Inflammatory macrophage treated with lipopolysaccharide for 1 hour (primary cell): ENCODE measurements at places on chromosomes 3 and 15.

DNA sequence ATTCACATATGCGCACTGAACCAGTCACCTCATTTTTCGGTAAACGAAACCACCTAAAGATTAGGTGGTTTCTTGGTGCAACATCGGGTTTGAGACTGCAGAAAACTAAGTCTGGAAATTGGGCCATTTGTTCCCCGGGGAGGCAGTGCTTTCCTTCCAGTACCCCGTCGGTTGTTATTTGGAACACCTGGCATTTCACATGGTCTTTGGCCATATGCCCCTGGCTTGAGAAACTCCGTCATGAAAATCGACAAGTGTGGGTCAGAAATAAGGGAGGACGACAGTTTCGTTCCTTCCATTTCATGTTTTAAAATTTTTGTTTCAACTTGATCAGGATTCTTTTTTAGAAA is 544 bp upstream of the GATM start:
- DNase-seq: no peak

DNA sequence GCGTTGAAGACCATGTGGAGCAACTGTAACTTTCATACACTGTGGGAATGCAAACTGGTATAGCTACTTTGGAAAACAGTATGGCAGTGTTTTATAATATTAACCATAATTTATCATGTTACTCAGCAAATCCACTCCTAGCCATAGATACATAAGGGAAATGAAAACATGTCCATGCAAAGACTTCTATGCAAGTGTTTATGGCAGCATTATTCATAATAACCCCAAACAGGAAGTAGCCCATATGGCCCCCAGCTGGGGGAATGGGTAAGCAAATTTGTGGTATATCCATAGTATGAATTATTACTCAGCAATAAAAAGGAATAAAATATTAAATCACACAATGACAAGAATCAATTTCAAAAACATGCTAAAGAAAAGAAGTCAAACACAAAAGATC is 23.0 kb upstream of the GATA2 start:
- DNase-seq: no peak

DNA sequence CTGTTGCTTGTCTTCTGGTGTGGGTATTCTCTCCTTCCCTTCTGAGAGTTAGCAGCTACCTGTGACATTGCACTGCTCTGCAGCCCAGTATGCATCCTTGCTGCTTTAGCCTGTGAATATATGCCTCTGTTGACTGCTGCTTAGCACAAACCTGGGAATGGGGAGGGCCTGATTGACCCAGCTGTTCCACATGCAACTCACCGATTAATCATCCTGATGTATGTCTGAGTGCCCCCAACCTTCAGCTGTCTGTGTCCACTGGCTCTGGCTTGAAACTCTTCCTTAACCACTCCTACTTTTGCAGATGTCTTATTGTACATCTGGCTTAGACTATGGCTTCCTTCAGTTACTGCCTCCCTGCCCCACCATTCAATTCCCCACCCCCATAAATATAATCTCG is 119.1 kb downstream of the RASA2 start:
- DNase-seq: no peak

DNA sequence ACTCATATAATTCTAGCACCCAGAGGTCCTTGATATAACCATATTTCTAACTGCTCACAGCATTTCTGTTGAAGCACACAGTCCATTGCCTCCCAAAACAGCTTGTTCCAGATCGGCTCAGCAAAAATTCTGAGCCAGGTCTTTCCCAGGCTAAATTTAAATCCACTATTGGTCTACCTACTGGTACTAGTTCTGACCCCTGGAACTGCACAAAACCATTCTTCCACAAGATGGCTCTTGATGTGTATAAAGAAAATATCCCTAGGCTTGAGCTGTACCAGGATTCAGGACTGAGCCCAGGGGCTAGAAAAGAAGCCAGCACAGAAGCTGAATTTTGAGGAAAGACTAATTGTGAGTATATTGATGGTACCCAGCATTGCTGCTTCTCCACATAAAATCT is 75.4 kb upstream of the ABHD17C start:
- DNase-seq: no peak

DNA sequence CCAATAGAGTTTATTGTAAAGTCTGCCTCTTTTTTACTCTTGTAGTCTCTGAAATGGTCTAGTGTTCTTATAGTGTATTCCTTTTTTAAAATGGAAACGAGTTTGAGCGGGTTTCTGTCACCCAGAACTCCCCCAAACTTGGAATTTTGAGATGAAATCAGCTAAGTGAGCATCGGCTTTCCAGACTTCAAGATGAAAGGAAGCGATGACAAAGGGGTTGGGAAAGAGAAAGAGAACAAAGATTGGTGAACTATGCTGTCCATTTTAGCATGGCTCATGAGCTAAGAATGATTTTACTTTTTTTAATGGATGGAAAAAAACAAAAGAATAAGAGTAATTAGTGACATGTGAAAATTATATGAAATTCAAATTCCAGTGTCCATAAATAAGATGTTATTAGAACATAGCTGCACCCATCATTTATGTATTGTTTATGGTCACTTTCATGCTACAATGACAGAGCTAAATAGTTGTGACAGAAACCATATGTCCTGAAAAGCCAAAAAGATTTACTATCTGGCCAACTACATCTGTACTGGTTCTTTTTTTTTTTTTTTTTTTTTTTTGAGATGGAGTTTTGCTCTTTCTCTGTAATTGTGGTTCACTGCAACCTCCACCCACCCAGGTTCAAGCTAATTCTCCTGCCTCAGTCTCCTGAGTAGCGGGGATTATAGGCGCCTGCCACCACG is 52.7 kb upstream of the PDZRN3 start:
- no peak for DNase-seq

GRCh38 chr15:55654561-55655031 is 66.5 kb upstream of the PYGO1 start:
- DNase-seq: no peak

DNA sequence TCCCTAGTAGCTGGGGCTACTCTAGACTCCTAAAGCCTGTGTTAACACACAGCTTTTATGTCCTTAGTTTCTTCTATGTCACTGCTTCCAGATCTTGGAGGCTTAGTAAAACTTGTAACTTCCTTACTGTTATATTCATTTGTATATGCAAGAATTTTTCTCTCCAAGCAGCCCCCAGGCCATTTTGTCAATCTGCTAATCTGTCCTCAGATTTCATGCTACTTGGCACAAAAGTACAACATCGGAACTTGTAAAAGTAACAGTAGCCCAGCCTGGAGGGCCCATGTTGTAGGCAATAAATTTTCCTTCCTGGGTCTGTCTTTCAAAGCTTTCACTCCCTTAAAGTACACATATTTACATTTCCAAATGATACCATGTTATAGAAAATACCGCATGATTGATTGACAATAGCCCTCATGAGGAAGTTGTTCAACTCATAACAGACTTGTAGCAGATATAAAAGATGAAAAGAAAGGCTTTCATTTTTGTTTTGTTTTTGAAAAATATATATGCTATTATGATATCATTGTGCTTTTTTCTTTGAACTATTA is 324.2 kb downstream of the NEK10 start:
- no peak for DNase-seq

DNA sequence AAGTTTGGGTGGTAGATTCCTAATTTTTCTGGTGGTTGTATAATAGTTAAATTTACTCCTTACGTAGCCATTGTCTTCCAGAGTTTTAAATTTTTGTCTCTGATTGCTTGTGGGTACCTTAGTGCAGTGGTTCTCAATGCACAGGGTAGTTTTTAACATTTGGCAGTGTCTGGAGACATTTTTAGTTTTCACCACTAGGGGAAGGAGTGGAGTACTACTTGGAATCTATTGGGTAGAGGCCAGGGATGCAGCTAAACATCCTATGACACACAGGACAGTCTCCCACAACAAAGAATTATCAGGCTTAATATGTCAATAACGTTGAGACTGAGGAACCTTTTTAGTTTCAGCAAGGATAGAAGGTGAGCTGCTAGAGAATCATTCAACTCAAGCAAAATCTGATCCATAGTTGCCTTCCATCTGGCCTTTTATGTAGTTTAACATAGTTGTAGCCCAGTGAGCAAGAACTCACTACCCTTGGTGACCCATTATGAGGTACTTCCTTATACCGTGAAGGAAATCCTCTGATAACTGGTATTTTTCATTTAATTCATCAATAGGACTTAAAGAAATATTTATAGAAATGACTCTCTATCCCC is 8.6 kb upstream of the STX19 start:
- peak; percentile 10 for DNase-seq

DNA sequence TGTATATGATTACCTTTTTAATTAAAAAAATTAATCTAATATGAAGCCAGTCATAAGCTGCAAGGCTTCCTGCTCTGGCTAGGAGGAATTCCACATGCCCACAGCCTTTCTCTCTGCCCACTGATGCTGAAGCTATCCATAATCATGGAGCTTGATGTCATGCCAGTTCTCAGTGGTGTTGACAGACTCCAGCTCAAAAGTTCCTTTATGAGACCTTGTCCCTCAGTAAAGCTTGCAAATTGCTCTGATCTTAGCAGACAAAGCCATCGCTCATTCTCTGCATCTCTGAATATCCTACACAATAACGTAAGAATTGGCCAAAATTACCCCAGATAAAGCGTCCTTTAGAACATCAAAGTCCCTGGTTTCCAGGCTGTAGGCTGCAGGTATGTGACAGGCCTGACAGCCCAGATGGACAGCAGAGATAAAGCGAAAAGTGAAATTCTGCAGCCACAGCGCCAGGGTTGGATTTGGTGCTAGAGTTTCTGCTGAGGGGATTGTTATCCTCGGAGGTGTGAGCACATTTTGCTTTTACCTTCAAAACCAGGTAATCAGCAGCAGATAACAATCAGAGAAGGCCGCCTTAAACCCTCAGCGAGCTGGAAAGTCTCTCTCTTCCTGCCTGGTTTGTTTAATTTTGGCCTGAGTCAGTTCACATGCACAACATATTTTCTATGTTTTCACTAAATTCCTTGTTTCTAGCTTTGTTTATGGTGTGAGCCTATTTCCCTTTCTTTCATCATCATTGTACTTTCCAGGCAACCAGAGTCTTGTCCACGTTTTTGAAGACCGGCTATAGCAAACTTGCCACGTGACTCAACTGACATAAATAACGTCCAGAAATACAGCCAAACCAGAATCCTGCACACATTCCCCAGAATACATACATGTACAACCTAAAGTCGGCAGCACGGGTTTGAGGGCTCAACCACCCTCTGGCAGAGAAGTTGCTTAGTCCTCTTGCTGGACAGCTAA is 36.6 kb upstream of the ALDH1A3 start:
- no peak for DNase-seq

- no peak for DNase-seq
Observed at GRCh38 chr3:149314807-149315578, 18.4 kb downstream of the TM4SF18 start.

DNA sequence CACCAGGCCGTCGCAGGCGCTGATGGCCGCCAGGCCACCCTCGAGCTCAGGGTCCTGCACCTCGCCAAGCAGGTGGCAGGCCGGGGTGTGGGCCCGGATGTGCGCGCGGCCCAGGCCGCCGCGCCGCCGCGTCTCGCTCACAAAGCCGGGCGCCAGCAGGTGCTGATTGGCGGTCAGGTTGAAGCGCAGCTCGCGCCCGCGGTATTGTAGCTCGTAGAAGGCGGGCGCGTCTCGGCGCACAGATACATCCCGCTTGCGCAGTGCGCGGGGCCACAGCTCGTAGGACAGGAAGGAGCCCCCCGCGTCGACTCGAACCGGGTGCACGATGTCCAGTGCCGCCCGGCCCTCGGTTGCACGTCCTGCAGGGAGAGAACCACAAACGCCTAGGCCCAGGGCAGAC is 11.1 kb downstream of the ADAMTS7 start:
- DNase-seq: no peak

- DNase-seq: no peak
Observed at GRCh38 chr15:43977072-43977884, 150.5 kb downstream of the WDR76 start.

DNA sequence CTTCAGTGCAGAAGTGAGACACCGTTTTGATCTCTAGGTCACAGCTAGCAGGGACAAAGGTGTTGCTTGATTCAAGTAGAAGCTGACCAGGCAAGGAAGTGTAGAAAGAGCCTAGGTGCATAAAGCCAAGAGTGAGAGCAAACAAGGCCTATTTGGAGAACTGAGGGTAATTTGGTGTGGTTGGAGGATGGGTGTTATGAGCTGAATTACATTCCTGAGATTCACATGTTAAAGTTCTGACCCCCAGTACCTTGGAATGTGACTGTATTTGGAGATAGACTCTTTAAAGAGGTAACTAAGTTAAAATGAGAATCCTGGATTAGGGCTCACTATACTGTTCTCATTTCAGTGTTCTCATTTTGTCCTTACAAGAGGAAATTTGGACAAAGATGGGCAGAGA is 191.3 kb downstream of the ZMAT3 start:
- DNase-seq: no peak
